ENCODE measurements at places on chromosomes 16 and 17.

DNA sequence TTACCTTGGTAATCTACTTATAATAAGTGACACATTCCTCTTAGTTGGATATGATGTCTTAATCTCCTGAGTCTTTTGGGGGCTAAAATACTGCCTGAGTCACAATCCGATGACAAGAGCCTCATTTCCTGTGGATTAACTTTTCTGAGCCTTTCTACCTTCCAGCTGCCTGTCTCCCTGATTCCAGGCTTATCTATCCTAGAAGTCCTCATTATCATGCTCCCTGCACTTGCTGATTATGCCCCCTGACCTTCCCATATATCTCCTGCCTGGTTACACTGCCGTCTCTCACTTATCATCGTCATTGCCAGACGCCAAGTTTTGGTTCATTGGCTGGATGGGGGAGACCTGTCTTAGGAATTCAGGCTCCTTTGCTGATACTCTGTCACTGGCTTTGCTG, 727.4 kb upstream of the CA10 start:
- H3K27me3 ChIP-seq: no peaks in the 10 kb centered on the region
- no peak overlapping the region for H3K27ac ChIP-seq
- DNase-seq: no peak
- H3K4me1 ChIP-seq: no peaks in the 10 kb centered on the region

DNA sequence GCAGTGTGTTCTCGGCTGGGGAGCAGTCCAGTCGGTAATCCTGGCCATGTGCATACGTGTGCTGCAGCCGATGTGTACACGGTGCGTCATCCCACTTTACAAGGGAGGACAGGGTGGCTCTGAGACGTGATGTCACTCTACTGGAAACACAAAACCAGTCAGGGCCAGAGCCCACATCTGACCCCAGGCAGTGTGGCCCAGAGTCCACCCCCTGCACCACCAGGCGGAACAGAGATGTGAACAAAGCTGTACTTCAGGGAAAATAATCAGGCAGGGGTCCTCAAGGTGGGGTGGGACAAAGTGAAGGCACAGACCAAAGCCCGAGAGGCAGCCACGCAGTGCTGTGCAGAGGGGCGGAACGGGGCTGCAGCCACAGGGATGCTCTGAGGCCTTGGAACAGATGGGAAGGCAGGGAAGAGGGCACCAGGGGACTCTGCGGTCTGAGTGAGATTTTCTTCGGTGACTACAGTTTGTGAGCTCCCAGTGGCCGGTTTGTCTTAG, 181.5 kb downstream of the ZNF423 start:
- H3K27me3 ChIP-seq: peaks cover 2% of the 10 kb centered on the region
- no peak overlapping the region for H3K4me3 ChIP-seq
- H3K27ac ChIP-seq: no peak overlapping the region
- no peak for DNase-seq

GRCh38 chr16:1441391-1441829, 2.9 kb downstream of the CCDC154 start:
- no peak for DNase-seq
- no peak overlapping the region for H3K27ac ChIP-seq
- no peak overlapping the region for H3K4me3 ChIP-seq
- no peaks in the 10 kb centered on the region for H3K27me3 ChIP-seq

DNA sequence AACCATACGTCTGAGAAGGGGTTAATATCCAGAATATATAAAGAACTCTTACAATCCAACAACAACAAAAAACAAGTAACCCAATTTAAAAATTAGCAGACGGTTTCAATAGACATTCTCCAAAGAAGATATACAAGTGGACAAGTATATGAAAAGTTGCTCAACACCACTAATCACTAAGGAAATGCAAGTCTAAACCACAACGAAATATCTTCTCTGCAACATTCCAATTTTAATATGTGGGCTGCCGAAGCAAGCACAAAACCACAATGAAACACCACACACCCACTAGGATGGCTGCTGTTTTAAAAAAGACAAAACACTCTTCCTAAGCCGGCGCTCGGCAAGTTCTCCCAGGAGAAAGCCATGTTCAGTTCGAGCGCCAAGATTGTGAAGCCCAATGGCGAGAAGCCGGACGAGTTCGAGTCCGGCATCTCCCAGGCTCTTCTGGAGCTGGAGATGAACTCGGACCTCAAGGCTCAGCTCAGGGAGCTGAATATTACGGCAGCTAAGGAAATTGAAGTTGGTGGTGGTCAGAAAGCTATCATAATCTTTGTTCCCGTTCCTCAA, 5.9 kb upstream of the SLC13A2 start:
- H3K27ac ChIP-seq: no peak overlapping the region
- DNase-seq: no peak
- H3K4me1 ChIP-seq: peaks cover 23% of the 10 kb centered on the region

- no peaks in the 10 kb centered on the region for H3K4me1 ChIP-seq
- no peak overlapping the region for H3K4me3 ChIP-seq
- no peaks in the 10 kb centered on the region for H3K36me3 ChIP-seq
- no peak overlapping the region for H3K27ac ChIP-seq
Observed at GRCh38 chr16:28019218-28019617, 44.3 kb downstream of the GSG1L start.

DNA sequence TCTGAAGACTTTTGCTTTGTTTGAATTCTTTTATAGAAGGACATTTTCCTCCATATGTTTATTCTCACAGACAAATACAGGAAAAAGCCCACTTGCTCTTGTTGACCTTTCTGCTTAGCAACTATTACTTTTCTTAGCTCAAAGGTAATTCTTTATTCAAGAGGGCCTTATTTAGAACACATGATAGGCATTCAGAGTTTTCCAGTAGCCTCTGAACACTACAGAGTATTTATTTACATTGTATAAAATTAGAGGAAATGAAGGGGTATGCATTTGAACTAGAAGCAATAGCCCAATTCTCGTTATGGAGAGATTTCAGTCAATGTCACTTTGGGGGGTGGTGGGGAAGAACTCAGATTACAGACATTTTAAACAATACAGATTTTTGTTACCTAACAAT, 581.7 kb downstream of the KCNJ2 start:
- no peak overlapping the region for H3K4me3 ChIP-seq
- no peak for DNase-seq
- no peaks in the 10 kb centered on the region for H3K27me3 ChIP-seq
- no peak overlapping the region for H3K27ac ChIP-seq
- no peaks in the 10 kb centered on the region for H3K36me3 ChIP-seq

- H3K4me3 ChIP-seq: peak overlapping the region; percentile 65
- peaks cover 14% of the 10 kb centered on the region for H3K36me3 ChIP-seq
- H3K4me1 ChIP-seq: peaks cover 43% of the 10 kb centered on the region
Observed at GRCh38 chr16:50665128-50665878, 15.8 kb downstream of the SNX20 start.

- no peaks in the 10 kb centered on the region for H3K27me3 ChIP-seq
- no peak overlapping the region for H3K27ac ChIP-seq
- H3K4me3 ChIP-seq: no peak overlapping the region
- H3K36me3 ChIP-seq: no peaks in the 10 kb centered on the region
Observed at GRCh38 chr17:22517716-22518115, 825.4 kb downstream of the KCNJ18 start.

DNA sequence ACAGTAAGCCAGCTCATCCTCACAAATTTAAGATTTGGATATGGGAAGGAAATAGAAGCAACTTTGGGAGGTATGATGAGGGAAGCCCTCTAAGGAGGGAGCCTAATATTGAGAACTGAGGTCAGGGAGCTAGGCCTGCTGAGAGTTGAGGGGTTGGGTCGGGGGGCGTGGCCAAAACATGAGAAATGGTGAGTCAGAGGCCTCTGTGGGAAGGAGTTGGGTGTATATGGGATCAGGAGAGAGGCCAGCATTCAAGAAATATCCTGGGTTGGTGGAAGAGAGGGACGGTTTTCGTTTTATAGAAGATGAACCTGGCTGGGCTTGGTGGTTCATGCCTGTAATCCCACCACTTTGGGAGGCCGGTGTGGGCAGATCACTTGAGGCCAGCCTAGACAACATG, 48.4 kb downstream of the CLEC16A start:
- H3K4me3 ChIP-seq: peak overlapping the region; percentile 1
- peaks cover 72% of the 10 kb centered on the region for H3K4me1 ChIP-seq
- no peaks in the 10 kb centered on the region for H3K27me3 ChIP-seq
- H3K27ac ChIP-seq: peak overlapping the region; percentile 41
- peaks cover 83% of the 10 kb centered on the region for H3K36me3 ChIP-seq

GRCh38 chr16:53502331-53503269, at the start of gene AKTIP:
AKTIP (minus strand) TSS chr16:53503209; CDS start chr16:53500259, 2,950 bp downstream.
- peaks cover 60% of the 10 kb centered on the region for H3K4me1 ChIP-seq
- peak within 1 kb of the TSS; percentile 91 for H3K27ac ChIP-seq
- DNase-seq: peak; percentile 89
- H3K36me3 ChIP-seq: peaks cover 32% of the 10 kb centered on the region

DNA sequence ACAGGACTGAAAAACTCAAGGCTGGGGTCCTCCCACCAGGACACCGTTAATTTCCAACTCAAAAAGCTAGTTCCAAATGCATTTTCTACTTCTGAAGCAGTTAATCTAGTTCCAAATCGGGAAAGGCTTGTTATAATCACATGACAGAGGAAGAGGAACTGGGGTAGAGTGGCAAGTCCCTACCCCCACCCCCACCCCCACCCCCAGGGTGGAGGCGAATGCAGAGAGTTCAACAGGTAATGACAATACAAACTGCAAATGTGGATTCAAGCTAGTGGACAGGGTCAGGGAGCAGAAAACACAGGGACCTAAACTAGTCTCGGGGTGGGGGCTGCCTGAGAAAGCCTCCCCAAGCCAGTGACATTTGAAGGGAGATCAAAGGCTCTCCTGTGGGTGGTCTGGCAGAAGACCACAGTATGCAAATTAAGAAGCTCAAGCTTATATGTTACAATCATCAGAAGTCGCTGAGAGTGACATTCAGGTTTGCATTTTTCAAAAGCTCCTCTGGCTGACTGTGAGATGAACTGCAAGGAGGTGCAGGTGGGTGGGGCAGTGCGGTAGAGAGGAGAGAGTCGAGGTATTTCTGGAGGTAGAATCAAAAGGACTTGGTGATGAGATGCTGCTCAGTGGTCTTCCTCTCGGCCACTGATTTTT, 56.4 kb upstream of the SLC25A19 start:
- H3K4me3 ChIP-seq: peak overlapping the region; percentile 54
- peak; percentile 47 for DNase-seq
- H3K27ac ChIP-seq: peak overlapping the region; percentile 91
- peaks cover 94% of the 10 kb centered on the region for H3K4me1 ChIP-seq
- H3K36me3 ChIP-seq: peaks cover 4% of the 10 kb centered on the region
- no peaks in the 10 kb centered on the region for H3K27me3 ChIP-seq

- H3K4me3 ChIP-seq: no peak overlapping the region
- H3K36me3 ChIP-seq: no peaks in the 10 kb centered on the region
- DNase-seq: no peak
- no peak overlapping the region for H3K27ac ChIP-seq
Observed at GRCh38 chr17:50663812-50664374, 29.2 kb downstream of the ABCC3 start.

- DNase-seq: no peak
- H3K4me3 ChIP-seq: no peak overlapping the region
- no peaks in the 10 kb centered on the region for H3K4me1 ChIP-seq
- H3K27ac ChIP-seq: no peak overlapping the region
Observed at GRCh38 chr17:8753976-8754440, 4.3 kb downstream of the SPDYE4 start.

GRCh38 chr17:65564793-65565192, 3.3 kb upstream of the AXIN2 start:
- H3K4me1 ChIP-seq: peaks cover 26% of the 10 kb centered on the region
- no peak overlapping the region for H3K4me3 ChIP-seq
- no peak overlapping the region for H3K27ac ChIP-seq
- H3K27me3 ChIP-seq: no peaks in the 10 kb centered on the region
- H3K36me3 ChIP-seq: no peaks in the 10 kb centered on the region

- no peak for DNase-seq
- H3K4me3 ChIP-seq: peak overlapping the region; percentile 84
- peaks cover 17% of the 10 kb centered on the region for H3K4me1 ChIP-seq
- peaks cover 72% of the 10 kb centered on the region for H3K36me3 ChIP-seq
- no peaks in the 10 kb centered on the region for H3K27me3 ChIP-seq
- H3K27ac ChIP-seq: peak overlapping the region; percentile 84
Observed at GRCh38 chr17:81909966-81910839, 996 bp downstream of the PCYT2 start.

DNA sequence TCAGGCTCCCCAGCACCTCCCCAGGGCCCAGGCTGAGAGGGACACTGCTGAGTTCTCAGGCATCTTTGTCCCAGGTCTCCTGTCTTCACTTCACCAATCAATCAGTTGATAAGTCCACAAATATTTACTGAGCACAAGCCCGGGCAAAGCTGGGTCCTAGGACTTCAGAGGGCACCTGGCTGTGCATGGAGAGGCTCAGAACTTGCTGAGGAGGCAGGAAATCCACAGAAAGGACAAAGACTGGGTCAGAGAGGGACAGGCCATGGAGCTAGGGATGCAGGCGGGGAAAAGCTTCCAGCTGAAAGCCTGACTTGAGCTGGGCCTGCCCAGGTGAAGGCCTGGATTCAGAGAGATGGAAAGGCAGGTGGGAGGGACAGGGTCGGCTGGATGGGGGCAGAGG, 33.2 kb upstream of the C1QL1 start:
- no peak overlapping the region for H3K4me3 ChIP-seq
- H3K36me3 ChIP-seq: no peaks in the 10 kb centered on the region
- no peak overlapping the region for H3K27ac ChIP-seq
- H3K27me3 ChIP-seq: peaks cover 14% of the 10 kb centered on the region

DNA sequence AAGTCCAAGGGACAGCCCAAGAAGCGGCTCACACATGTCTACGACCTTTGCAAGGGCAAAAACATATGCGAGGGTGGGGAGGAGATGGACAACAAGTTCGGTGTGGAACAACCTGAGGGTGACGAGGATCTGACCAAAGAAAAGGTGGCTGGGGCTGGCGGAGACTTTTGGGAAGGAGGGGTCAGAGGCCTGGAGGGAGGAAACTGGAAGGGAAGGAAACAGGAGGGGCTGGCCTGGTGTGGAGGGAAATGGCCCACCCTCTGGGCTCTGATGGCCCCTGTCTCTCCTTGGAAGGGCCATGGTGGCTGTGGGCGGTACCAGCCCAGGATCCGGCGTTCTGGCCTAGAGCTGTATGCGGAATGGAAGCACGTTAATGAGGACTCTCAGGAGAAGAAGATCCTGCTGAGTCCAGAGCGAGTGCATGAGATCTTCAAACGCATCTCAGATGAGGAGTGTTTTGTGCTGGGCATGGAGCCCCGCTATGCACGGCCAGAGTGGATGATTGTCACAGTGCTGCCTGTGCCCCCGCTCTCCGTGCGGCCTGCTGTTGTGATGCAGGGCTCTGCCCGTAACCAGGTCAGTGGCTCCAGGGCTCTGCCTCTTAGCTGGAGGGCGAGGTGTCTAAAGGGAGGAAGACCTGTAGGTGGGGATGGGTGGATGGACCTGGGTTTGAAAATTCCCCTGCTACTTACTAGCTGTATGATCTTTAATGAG, 12.5 kb downstream of the POLR2A start:
- peaks cover 24% of the 10 kb centered on the region for H3K4me1 ChIP-seq
- H3K4me3 ChIP-seq: no peak overlapping the region
- H3K27ac ChIP-seq: peak overlapping the region; percentile 6
